Effector memory CD8-positive, alpha-beta T cell (primary cell): ENCODE measurements at places on chromosomes 5 and 9.

- no peak for DNase-seq
Measured at GRCh38 chr5:119357808-119358529, 2.1 kb downstream of the TNFAIP8 start.

DNA sequence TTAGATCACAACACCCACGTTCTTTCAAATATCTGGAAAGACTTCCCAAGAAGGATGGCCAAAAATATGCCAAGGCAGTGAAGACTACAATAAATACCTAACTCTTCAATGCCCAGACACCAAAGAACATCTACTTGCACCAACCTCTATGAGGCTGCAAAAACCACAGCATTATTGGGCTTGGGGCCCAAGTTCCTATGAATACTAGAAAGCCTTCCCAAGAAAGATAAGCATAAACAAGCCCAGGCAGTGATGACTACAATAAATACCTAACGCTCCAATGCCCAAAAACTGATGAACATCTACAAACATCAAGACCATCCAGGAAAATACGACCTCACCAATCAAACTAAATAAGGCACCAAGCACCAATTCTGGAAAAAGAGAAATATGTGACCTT, 41.3 kb downstream of the AP3B1 start:
- no peak for DNase-seq

DNA sequence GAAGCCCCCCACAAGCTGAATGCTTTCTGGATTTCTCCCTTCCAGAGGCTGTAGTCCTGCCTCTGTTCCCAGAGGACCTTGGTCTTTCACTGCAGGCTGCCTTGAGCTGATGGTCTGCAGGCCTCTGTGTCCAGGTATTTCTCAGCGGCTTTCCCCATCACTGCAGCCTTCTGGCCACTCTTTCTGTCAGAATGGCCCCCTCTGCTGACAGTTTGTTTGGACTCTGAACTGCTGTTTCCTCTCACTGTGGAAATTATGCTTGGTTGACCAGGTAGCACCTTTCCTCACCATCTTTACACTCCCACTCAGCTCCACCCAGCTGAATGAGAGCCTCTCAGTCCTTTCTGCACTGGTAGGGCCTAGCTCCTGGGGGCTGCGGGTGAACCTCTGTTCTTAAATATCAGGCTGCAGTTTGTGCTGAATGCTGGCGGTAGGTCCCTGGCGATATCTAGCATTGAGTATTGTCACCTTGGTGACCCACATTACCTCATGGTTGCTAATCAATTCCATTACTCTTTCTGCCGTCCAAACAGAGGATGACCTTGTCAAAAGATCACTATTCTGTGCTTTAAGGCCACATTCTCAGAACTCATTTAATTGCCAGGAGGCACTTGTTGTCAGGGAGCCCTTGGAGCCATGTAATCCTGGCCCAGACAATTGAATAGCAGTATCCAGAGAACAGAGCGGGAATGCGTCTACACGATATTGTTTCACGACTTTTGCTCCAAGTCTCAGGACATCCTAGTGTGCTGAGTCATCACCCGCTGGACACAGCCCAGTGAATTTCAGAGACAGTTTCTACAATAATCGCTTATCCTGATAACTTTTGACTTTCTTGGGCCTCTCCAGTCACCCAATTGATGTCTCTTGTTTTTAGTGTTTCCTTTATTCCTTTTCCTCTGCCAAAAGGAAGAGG, 230.2 kb downstream of the TENT4A start:
- DNase-seq, result no peak

DNA sequence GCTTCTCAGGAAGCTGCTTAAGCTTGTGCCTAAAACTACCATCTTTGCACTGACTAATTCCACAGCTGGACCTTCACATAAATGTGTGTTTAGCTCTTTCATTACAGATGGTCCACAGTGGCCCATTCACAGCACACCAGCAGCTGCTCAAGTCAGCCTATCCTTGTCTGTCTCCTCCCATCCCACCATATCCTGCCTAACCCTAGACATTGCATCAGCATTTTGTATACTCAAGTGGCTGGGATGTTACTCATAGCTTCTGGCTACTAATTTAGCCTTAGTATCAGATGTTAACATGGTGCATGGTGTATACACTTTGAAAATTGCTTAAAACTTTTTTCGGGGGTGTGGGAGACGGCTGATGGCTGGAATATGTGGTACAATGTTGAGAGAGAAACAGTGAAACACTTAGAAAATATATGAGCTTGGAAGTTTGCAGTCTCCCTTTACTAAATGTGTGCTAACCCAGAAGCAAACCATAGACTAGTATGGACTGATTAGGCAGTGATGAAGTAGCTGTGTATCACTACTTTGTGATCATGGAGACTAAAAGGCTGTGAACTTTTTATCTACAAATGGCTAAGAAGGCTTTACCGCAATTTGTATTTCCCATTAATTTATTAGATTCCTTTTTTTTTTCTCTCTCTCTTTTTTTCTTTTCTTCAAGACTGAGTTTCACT, 83.1 kb downstream of the JMY start:
- DNase-seq, result no peak

DNA sequence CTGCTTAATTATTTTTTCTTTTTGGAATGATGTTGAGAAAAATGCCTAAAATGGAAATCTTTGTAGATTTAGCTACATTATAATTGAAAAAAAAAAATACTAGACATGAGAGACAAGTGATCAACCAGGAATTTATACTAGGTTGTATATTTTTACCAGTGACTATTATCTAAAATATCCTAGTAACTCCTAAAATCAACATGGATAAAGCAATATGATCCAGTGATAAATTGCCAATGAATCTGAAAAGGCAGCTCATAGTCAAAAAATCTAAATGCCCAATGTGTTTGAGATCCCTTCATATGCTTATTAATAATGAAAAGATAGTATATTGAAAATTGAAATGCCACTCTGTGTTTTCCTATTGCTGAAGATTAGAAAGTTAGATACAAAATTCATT, 778.2 kb downstream of the MTRR start:
- DNase-seq, result no peak

- no peak for DNase-seq
Measured at GRCh38 chr5:145178641-145179523, 656.3 kb downstream of the PRELID2 start.

GRCh38 chr9:121286973-121287741, 19.2 kb downstream of the GSN start:
- no peak for DNase-seq

DNA sequence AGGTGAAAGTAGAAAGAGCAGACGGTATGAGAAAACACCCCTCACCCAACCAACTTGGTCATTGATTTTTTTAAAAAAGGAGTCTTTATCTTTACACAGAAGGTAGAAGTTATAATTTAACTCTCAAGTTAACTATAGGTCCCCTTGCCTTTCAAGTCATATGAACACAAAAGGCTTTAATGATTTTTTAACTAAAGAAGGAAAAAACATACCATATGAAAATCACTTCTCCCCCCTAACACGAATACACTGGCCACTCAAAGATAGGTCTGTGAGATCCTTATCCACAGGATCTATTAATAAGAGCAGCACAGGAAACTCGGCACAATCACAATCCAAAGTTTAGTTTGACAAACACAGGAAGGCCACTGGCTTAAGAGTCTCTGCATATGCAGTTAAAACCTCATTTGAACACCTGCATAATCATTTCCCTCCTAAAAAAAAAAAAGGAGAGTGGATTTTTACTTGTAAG, 138.0 kb downstream of the ENC1 start:
- DNase-seq, result no peak

DNA sequence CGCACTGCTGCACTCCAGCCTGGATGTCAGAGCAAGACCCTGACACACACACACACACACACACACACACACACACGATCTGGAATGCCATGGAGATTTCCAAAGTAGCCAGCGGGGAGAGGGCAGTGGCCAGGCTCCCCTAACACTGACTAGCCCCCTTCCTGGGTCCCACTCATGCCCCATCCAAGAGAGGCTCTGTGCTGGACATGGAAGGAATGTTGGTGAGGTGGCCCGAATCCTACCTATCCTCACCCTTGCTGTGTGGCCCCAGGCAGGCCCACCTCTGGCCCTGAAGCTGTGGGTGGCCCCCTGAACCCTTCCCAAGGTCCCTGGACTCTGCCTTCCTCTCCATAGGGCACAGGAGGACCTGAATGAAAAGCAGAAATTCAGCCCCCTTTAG, 7.3 kb downstream of the BRD3 start:
- DNase-seq, result no peak

DNA sequence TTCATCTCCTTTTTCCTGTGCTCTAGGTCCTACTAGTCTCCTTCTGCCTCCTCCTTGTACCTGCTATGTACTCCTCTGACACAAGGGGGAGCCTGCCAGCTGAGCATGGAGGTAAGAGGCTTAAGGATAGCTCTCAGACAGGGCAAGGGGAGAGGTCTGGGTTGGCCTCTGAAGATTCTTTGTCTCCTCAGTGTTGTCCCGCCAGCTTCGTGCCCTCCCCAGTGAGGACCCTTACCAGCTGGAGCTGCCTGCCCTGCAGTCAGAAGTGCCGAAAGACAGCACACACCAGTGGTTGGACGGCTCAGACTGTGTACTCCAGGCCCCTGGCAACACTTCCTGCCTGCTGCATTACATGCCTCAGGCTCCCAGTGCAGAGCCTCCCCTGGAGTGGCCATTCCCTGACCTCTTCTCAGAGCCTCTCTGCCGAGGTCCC, 3.8 kb downstream of the CREB3 start:
- peak; percentile 62 for DNase-seq

GRCh38 chr9:98977813-98978212, 34.1 kb downstream of the COL15A1 start:
- DNase-seq, result no peak
